Hepatocyte (in vitro differentiated cells): ENCODE measurements at places on chromosomes 7 and 10.

GRCh38 chr10:35304649-35305048, 31.7 kb upstream of the CCNY start:
- no peak for DNase-seq

DNA sequence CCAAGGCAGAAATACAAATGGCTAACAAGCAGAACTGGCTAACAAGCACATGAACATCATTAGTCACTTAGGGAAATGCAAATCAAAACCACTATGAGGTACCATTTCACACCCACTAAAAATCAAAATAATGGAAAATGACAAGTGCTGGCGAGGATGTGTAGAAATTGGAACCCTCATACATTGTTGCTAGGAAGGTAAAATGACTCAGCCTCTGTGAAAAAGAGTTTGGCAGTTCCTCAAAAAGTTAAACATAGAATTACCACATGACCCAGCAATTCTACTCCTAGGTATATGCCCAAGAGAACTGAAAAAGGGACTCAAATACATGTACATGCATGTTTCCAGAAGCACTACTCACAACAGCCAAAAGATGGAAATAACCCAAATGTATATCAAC, 52.8 kb upstream of the ANAPC16 start:
- DNase-seq: no peak

DNA sequence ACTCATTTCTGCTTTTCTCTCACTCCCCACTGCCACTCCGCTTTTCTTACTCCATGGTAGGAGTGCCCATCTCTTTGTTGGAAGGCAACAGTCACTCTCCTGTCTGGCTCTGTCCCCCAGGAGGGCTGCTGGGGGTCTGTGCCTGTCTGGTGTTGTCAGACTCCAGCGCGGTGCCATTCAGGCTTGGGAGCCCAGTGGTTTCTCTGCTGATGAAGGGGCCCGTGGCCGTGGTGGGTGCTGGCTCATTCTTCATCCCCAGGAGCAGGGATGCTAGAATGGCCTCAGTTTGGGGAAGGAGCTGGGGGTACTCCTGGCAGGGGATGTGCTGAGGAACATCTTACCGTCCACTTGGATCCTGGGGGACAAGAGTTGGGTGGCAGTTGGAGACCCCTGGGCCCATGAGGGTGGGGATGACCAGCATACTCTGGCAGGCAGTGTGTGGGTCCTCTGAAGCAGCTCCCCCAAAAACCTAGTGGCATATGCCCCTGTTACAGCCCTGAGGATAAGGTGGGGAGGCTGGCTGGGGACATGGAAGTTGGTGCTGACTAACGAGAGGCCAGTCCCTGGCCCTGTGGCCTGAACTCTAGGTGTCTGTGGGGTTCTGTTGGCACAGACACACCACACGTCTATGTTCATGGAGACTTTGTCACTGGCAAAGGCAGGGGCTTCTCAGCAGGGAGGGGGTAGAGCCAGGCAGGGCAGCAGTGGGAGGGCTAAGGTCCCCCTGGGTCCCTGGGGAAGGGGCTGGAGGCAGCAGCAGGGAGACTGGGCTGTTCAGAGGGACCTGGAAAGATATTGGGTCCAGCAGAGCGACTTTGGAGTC, 102.8 kb upstream of the RET start:
- DNase-seq: no peak

DNA sequence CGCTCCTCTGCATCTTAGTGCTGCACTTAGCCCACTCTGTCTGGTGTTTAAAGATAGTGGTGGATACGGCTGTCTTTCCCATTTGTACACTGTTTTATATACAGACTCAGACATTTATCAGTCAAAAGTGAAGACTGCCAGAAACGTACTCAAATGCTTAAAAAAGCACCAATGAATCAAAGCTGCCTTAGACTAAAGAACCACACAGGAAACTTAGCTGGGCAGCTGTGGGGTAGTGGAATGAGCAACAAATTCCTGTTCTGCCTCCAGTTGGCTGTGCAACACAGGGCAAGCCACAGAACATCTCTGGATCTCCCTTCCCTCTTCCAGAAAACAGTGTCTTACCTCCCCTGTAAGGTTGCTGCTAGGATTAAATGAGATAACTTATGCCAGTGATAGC, 76.0 kb downstream of the ATXN7L1 start:
- no peak for DNase-seq

DNA sequence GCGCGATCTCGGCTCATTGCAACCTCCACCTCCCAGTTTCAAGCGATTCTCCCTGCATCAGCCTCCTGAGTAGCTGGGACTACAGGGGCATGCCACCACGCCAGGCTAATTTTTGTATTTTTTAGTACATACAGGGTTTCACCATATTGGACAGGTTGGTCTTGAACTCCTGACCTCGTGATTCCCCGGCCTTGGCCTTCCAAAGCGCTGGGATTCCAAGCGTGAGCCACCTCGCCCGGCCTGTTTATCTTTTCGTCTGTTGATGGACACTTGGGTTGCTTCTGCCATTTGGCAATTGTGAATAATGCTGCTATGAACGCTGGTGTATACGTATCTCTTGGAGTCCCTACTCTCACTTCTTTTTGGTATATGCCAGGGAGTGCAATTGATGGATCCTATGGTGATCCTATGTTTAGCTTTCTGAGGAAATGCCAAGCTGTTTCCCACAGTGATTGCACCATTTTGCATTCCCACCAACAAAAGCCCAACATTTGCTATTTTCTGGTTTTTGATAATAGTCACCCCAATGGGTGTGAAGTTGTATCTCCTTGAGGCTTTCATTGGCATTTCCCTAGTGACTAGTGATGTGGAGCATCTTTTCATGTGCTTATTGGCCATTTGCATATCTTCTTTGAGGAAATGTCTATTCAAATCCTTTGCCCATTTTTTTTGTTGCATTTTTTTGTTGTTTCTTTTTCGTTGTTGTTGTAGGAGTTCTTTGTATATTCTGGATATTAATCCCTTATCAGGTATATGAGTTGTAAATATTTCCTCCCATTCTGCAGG, 3.5 kb downstream of the ANTXRL start:
- no peak for DNase-seq

DNA sequence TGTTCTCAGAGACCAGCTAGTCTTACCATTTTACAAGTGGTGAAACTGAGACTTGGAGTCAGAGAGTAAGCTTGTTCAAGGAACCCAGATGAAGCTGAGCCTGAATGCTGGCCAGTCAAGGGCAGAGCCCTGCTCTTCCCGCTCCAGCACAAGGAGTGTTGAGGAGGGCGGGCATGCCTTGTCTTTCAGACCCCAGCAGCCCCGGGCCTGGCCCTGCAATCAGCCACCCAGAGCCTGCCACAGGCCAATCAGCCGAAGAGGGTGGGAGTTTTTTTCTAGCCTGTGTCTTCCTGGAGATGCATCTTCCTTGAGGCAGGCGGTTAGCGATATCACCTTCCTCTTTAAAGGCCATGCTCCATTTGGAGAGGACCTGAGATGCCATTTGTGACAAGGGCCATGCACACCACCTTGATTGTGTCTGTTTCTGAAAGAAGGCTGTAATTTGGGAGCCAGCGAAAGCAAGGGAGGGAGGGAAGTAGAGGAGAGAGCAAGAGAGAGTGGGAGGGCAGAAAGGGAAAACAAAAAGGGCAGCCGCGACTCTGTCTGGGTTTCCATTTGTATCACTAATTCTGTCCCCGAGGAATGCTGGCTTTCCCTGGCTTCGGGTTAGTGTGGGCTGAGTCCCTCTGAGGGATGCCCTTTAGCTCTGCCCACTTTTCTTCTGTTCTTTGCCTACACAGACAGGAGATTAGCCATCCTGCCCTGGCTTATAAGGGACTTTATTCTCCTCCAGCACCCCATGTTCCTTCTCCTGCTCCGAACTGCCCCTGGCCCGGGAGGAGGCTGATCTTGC, 8.0 kb downstream of the CDH23 start:
- DNase-seq: no peak

GRCh38 chr10:120336911-120337540, 120.0 kb upstream of the PLPP4 start:
- DNase-seq: peak; percentile 67

DNA sequence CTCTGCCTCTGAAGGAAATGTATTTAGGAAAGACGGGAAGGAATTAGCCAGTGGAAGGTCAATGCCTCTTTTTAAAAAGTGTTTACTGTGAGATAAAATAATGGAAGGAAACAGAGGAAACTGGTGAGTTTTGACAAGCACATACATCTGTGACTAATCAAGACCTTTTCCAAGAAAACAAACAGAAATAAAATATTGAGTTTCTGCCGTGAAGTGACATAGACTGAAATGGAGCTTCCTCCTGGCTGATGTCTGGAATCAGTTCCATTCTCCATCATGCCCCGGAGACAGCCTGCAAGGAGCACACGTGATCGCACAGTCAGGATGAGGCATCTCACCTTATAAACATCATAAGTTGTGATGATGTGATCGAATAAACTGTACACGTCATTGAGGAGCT, 30.7 kb downstream of the TECTB start:
- DNase-seq: no peak

GRCh38 chr7:28729727-28730126, 228.4 kb downstream of the TRIL start:
- no peak for DNase-seq

GRCh38 chr7:74587435-74588126, 69.9 kb upstream of the GTF2I start:
- peak; percentile 90 for DNase-seq

- DNase-seq: no peak
These were observed 15.0 kb upstream of the SLC18A3 start for GRCh38 chr10:49595003-49595712.

GRCh38 chr7:82449910-82450309, 6.3 kb upstream of the CACNA2D1 start:
- DNase-seq: no peak
